ENCODE measurements at places on chromosomes 4 and X.

GRCh38 chr4:76639288-76639687 is 204.3 kb downstream of the SHROOM3 start:
- DNase-seq = no peak

DNA sequence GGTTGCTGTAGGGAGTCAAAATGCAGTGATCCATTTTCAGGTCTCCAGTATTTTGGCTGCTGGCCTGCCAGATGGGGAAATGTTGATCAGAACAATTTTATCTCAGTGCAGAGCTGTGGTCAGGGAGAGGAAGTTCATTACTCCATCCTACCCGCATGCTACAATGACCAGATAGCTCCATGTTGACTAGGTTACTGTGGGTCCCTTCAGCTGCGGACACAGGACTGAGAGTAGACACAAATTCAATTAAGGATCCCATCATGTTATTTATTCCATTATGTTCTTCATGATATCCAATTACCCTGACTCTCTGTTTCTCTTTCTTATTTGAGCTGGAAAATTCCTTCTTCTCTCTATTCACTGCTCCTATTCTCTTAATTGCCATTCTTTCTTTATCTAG is 16.3 kb downstream of the SYNPO2 start:
- DNase-seq = no peak

DNA sequence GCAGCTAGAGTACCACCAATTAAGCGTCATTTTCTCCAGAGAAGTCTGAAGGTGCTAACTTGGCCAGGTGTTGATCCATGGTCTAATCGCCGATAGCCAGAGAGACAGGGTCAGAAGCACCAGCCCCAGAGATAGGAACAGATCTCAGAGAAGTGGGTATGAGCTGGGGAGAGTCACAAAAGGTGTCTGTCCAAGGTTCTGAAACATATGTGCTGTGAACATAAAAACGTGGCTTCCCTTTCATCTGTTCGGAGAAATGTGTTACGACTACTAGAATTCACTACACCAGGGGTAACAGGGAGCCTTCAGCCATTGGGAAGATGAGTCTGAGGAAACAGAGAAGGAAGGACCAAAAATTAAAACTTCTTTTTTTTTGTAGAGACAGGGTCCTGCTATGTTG is 91.3 kb downstream of the FBXL5 start:
- DNase-seq = no peak

- DNase-seq = no peak
Measured at GRCh38 chrX:155886409-155886808, 5.3 kb downstream of the VAMP7 start.

- DNase-seq = no peak
Measured at GRCh38 chrX:30649859-30650258, 3.4 kb upstream of the GK start.

DNA sequence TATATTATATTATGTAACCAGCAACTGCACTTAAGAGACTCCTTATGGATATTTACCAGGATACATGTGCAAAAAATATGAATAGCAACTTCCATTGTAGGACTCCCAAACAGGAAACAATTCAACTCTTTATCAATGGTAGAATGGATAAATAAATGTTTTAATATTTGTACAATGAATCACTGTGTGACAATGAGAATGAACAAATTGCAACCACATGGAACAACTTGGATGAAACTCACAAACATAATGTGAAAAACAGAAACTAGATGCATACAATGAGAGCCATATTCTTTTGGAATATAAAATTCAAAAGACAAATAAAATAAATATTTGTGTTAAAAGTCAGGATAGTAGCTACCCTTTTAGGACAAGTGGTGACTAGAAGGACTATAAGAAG is 1015.7 kb downstream of the TECRL start:
- no peak for DNase-seq

DNA sequence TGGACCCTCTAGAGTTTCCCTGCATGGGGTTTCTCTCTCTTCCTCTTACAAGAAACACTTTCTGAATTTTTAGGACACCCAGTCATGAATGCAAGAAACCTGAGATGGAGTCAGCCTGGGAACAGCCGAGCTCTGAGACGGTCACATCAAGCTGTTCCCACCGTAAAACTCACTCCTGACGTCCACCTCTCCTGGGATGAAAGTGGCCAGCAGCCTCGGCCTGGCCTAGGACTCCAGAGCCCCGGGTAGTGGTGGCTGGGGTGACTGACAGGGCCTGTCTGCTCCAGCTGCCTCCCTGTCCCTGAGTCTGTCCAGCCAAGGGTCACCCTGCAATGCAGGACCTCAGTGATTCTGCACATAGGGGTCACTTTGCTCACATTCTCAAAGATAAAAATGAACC is 217.8 kb downstream of the SHOX start:
- no peak for DNase-seq
